ENCODE measurements at places on chromosomes 11 and 22. TPM values are rescaled to one million over a fixed set of nuclear protein-coding genes. Genes with fewer than 3 reads are reported as not detected.

Gene DDI1
- not detected for total RNA-seq

Gene HTR3B
- not detected for total RNA-seq

Gene IZUMO1R
- not detected for total RNA-seq

Gene SLC22A25
- not detected for total RNA-seq

Gene CHST1
- total RNA-seq = 2.4 TPM

Gene FADS1
- total RNA-seq = 105 TPM

Gene GGT5
- total RNA-seq = 0.09 TPM

Gene ANKRD13D
- total RNA-seq = 36.8 TPM

Gene NLRP14
- 0.07 TPM for total RNA-seq

Gene ST14
- total RNA-seq = 33.9 TPM

Gene MUC5B
- 1.6 TPM for total RNA-seq

Gene ATP6V1E1
- 81.1 TPM for total RNA-seq

Gene ELMOD1
- total RNA-seq = 0.98 TPM

Gene F2
- total RNA-seq = 0.73 TPM

Gene OR8G1
- total RNA-seq = not detected

Data from WTC11 (cell line).